Activated CD8-positive, alpha-beta memory T cell treated with anti-CD3 and anti-CD28 coated beads for 4 hours (primary cell): ENCODE measurements at places on chromosomes 5 and 9.

- DNase-seq, result no peak
Observed at GRCh38 chr5:9263656-9264055, 282.2 kb downstream of the SEMA5A start.

DNA sequence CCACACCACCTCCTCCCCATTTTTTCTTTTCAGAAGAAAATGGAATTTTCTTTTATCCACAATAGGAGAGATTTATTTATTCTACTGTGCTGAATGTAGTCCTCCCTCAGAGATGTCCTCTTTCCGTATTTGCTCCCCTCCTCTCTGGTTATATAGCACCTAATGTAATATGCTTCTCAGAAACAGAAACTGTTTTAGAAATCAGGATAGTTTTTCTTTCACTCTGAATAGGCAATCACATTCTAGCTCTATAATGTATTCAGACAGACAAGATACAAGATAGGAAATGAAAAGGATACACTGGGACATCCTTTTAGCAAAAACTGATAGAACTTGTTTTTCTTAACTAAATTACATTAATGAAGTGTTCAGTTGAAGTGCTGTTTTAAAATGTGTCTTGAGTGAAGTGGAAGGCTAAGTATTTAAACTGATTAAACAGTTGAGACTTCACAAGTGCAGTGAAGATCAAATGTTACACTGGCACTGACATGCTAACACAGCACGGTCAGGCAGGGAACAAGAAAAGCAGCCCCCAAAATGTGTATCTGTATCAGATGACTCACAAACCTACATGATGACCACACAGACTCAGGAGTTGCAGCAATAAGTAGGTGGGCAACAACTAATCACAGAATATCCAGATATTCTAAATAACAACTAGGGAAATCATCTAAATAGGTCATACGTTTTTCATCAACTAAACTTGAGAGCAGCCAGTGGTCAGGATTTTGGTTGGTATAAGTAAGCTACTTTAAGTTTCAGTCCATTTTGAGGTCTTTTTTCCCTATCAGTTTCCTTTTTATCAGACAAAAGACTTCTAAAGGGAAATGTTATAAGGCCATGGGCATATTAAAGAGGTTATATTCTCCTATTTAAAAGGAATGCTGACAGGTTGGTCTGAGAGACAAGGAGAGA is 260.4 kb downstream of the MLLT3 start:
- DNase-seq, result no peak

- no peak for DNase-seq
Observed at GRCh38 chr5:132223861-132224260, 3.8 kb downstream of the P4HA2 start.

DNA sequence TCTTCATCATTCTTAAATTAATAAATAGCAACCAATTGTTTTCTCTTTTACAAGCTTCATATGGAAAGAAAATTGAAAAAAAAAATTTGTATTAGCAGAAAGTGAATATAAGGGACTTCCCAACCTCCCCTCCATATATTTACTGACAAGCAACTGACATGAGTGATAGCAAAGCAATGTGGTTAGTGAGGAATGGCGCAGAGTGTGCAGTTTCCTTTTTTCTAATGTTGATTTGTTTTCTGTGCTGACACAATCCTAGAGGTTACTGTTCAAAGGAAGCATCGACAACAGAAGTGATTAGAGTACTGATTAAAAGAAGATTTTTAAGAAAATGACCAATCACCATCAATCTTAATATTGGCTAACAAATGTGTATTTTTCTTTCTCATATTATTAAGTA is 1.7 kb upstream of the PTGER4 start:
- DNase-seq, result no peak

DNA sequence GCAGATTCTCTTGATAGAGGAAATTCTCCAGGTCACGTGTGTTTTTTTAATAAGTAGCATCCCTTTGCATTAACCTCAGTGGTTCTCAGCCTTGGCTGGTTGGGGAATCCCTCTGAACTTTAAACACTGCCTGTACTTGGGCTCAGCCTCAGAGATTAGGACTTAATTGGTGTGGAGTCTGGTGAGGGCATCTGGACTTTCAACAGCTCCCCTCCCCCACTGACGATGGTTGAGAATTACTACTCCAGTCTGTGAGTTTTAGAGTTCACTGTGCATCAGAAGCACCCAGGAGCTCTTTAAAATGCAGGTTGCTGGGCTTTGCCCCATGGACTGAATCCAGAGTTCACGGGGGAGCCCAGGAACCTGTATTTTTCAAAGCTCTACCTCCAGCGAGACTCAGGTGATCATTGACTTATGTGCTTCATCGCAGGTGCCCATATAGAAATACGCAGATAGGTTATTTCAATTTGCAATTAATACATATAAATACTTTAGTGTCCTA is 71.4 kb downstream of the DAPK1 start:
- DNase-seq, result no peak

DNA sequence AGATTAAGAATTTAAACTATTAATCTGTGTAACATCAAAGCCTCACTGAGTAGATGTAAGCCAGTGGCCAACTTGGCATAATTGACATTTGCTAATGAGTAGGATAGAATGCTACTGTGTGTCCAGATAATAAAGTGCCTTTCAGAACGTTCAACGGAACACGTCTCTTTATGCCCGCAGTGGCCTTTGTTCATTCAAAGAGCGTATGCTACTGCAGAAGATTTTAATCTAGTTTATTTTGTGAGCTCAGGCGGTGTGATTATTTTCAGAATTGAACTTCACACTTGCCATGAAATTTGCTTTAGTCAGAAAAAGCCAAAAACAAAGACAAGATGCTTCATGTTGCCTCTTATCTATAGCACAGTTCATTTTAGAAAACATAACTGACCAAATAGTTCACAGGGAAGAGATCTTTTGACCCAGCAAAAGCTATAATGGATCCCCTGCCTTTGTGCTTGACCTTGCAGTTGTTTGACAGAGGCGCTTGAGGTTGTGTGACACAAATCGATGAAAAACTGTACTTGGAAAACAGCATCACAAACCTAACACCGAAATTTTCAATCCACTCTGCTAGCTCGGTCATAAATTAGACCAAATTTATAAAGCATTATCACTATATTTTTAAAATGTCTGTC is 530.9 kb upstream of the TYRP1 start:
- DNase-seq, result no peak

- no peak for DNase-seq
Observed at GRCh38 chr5:54742417-54742891, 224.9 kb downstream of the SNX18 start.

GRCh38 chr9:132125944-132126679 is 35.7 kb upstream of the NTNG2 start:
- peak; percentile 1 for DNase-seq

- no peak for DNase-seq
Observed at GRCh38 chr5:150762211-150762610, 3.4 kb upstream of the DCTN4 start.

DNA sequence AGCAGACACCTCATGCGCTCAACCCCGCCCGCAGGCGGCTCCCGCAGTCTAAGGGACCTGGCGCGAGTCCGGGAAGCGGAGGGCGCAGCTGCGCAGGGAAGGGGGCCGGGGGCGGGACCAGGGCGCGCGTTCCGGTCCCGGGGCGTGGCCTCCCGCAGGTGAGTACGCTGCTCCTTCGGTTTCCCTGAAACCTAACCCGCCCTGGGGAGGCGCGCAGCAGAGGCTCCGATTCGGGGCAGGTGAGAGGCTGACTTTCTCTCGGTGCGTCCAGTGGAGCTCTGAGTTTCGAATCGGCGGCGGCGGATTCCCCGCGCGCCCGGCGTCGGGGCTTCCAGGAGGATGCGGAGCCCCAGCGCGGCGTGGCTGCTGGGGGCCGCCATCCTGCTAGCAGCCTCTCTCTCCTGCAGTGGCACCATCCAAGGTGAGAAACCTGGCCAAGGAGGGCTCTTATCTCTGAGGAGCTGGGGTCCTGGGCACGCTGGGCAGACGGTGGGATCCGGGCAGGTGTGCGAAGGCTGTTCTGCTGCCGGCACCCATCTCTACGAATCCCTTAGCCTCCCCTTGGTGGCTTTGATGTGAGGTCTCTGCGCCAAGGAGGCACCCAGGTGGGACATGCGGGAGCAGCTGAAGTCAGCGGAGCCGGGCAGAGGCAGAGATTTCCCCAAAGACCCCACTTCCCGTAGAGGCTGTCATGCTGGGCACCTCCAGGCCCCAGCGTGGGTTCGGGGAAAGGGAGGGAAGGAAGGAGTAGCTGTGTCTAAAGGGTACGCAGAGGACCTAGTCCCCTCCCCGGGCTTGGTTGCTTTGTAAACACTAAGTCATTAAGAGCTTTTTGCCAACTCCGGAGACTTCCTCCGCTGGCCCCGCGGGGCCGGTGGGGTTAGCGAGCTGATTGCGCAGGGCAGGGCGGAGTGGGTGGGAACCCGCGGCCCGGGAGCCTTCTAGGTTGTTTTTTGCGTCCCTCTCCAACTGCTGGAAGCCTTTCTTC is at the start of gene F2RL1:
Gene F2RL1, plus strand, starts transcription at position 187 of the 988 bp plus-strand sequence. Its CDS starts 153 bp downstream, at position 340.
- peak; percentile 13 for DNase-seq

- no peak for DNase-seq
Observed at GRCh38 chr5:141821430-141821925, 56.7 kb downstream of the PCDH1 start.

DNA sequence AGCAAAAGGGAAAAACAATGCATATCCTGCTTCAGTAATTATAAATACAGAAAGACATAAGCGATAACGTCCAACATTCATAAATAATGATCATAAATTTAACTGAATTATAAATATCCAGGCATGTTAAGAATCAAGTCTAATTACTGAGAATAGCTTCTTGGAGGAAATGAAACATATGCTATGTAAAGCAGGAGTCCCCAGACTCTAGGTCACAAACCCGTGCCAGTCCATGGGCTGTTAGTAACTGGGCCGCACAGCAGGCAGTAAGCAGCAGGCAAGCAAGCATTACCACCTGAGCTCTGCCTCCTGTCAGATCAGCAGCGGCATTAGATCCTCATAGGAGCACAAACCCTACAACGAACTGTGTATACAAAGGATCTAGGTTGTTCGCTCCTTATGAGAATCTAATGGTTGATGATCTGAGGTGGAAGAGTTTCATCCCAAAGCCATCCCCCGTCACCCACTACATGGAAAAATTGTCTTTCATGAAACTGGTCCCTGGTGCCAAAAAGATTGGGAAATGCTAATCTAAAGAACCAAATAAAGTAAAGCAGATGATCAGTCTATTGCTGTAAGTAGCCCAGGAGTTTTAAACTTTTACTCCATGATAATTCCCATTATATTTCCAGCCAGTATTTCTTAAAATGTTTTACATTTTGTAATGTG is 50.4 kb downstream of the CERT1 start:
- DNase-seq, result no peak

DNA sequence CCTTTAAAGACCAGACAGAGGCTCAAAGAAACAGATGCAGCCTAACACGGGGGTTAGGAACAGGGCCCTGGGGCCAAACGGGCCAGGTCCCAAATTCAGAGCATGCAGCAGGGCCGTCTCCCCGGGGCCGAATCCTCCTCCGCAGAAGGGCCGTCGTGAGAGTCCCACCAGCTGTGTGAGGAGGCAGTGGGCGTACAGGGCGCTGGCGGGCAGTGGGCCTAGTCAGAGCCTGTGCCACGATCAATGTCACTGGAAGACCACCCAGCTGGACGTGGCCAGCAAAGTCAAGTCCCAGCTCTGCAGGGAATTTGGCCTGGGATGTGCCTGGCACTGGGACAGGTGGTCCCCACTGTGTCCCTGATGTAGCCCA is 15.8 kb upstream of the FCN2 start:
- DNase-seq, result no peak

DNA sequence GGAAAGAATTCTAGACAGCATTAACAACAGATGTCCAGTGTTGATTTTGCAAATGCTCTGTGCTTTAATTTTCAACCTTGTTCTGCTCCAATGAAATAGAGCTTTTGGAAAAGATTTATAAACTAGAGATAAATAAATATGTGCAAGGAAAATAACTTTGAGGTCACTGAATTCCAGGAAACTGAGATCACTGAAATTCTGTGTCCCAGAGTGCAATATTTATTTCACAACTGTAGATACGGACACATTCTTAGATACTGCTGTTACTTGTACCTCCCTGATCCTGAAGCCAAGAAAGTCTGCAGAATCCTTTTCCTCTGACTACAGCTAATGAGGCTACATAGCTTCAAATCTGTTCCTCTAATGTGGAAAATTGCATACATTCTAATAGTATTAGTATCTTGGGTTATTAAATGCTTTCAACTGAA is 222.9 kb downstream of the DOCK8 start:
- no peak for DNase-seq

DNA sequence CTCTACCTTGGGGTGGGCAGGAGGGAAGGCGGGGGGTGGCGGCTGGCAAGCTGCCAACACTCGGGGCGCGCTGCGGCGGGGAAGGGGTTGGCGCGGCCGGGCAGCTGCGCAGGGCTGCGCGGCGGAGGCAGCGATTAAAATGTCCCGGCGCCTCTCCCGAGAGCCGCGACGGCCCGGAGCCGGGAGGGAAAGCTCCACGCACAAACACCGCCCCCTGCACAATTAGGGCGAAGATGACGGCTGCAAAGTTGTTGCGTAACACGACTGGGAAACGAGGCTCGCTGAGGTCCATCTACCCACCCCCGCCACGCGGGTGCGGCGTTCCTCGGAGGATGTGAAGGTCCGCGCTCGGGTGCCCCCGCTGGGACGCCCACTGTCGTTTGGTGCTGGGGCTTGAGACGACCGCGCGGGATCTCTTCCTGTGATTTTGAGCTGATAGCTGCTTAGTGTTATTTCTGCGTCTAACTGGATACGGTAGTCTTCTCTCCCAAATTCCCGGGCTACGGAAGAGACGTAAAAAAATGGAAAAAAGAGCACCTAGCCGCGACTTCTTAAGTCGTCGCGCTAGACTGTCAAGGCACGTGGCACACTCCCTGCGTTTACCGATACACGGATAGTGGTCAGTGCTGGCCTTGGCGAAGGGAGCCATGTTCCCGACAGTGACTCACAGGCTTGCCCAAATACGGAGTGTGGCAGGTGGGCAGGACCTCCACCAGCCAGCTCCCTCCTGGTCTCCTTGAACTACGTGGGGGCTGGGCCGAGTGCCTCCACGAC is 958 bp upstream of the NFIL3 start:
- peak; percentile 50 for DNase-seq

DNA sequence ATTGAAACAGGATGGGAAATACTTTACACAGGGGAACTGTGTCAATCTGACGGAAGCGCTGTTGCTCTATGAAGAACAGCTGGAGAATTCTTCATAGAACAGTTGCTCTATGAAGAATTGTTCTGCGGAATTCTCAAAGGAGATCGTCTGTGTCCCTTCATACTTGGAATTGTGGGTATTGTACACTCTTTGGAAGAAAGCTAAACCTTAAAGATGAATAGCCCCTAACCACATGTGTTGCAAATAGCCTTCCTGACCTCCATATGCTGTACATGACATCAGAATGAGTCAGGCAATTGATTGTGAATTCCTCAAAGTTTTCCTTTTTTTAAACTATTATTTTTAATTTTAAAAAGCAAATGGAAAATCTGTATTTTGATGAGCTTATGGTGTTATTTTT is 15.6 kb downstream of the NIM1K start:
- DNase-seq, result no peak
